Umbilical cord (tissue), 2 donors: ENCODE measurements at places on chromosomes 13 and 19. TPM values are rescaled to one million over a fixed set of nuclear protein-coding genes. Genes with fewer than 3 reads are reported as not detected.

ARL11 gene
- total RNA-seq, result 2.9 TPM

CEACAM19 gene
- total RNA-seq, result not detected

KIR3DL1 gene
- total RNA-seq, result 1.7 TPM

CYP2A7 gene
- 0.24 TPM for total RNA-seq

ATP1A3 gene
- total RNA-seq, result 3.4 TPM
